ENCODE measurements at places on chromosomes 5 and 9.

DNA sequence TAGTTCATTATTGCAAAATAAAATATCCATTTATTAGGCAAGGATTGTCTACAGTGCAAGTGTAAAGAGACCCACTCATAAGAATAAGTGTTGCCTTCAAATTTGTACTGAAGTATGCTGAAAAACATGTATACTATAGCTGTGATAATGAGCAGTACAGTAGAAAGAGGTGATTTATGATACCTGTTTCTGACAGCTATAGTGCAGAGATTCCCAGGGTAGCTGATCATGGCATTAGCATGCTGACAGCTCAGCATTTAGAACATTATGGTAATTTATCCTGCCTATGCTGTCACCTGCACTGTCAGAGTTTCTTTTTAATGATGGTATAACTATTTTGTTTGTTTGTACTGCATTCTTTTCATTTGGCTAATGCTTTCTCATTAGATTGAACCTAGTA, 177.6 kb upstream of the TLX3 start:
- DNase-seq = no peak

DNA sequence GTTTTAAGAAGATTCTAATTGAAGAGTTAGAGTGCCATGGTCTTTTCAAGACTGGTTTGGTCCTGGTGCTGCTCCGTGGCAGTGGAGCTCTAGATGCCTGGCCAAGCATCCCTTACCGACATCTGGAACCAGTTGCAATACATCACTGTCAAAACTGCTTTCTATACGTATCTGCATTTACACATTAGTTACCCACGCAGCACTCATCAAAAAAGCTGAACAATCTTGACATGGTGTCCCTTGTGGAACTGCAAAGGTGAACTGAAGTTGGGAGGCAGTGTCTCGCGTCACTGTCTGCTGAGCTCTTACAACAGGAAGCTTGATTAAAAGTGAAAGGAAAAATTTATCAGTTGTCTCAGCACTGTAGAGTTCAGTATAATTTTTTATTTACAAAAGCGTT, 82.6 kb downstream of the PBX3 start:
- DNase-seq = peak; percentile 5

DNA sequence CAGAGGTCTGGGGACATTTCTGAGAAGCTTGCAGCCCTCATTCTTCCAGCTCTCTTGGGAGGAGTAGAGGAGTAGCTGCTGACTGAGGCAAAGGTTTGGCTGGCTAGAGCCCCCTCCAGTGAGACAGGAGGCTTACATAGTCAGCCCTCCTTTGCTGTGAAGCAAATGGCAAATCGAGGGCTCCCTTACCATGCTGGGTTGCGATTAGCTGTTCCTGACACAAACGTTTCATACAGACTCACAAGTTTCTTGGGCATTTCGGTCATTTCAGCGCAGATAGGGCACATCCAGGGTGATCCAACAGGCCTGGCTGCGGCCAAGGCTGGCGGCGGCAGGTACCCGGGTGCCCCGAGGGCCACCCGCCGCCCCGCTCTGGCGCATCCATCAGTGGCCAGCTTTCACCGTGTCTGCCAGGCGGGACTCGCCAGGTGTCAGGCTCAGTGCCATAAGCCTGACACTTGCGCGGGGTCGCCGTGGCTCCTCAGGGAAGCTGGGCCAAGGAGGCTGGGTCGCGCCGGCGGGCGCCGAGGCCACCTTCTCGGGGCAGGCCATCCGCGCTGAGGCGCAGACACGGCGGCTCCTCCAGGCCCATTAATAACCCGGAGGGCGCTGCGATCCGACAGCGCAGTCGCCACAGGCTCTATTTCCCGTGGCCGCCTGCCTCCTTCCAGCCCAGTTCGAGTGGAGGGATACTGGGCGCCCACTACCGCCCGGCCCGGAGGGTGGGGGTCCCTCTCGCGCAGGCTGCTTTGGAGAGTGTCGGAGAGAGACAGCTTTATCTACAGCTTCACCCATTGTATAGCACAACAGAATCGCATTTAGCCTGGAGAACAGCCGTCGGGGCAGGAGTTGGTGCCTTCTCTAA, 9.1 kb downstream of the PRDM6 start:
- no peak for DNase-seq

- DNase-seq = no peak
Observed at GRCh38 chr9:27433631-27434325, 90.3 kb upstream of the IFNK start.

- DNase-seq = peak; percentile 30
Observed at GRCh38 chr5:179858241-179858585, 404 bp downstream of the MRNIP start.

DNA sequence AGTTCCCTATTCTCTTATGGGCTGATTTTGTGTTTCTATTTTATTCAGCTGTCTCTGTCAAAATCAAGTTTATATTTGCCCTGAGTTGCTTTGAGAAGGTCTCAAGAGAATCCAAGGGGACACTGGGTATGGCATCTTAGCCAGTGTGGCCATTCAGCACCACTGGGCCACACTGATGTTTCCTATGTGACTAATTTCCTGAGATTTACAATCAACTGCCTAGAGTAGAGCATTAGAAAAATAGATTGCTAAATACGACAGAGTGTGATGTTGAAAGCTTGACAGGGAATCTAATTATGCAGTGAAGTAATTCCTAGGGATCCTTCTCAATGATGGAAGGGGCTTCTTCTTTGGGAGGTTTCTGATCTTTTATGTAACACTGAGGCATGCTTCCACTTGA, 141.7 kb downstream of the SV2C start:
- no peak for DNase-seq

- no peak for DNase-seq
Observed at GRCh38 chr5:35370871-35371270, 140.6 kb upstream of the PRLR start.

- no peak for DNase-seq
Observed at GRCh38 chr5:75525344-75525743, 13.7 kb downstream of the POLK start.

DNA sequence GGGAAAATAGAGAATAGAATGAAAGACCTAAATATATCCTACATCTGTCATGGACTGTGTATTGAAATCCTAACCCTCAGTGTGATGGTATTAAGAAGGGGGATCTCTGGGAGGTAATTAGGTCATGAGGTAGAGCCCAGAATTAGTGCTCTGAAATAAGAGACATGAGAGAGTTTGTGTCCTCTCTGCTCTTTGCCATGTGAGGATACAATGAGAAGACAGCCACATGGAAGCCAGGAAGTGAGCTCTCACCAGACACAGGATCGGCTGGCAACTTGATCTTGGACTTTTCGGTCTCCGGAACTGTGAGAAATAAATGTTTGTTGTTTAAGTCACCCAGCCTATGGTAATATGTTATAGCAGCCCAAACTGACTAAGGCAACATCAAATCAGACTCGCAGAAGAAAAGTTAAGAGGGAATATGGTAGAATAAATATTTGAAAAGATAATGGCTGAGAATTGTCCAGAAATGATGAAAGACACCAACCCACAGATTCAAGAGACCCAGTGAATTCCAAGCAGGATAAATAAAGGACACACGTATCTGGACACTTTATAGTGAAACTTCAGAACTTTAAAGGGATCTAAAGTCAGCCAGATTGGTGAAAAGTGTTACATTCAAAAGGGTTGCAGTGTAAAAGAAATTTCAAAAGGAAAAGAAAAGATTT, 12.7 kb upstream of the SLC36A1 start:
- DNase-seq = no peak

GRCh38 chr5:133372293-133372937, 239.9 kb downstream of the FSTL4 start:
- no peak for DNase-seq

DNA sequence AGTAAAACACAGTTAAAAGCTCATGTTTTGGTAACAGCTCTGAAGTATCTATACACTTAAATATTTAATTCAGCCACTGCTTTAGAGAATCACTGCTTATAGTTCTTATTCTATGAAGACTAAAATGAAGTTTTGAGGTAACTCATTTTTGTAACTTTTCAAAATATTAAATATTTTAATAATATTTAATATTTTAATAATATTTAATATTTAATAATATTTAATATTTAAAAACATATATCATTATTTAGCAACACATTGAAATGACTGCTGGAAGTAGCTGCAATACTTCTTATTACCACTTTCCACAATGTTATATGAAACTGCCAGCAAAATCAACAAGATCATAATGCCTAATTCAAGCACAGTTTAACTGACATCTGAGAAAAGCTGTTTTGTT, 18.7 kb upstream of the GCNT4 start:
- DNase-seq = no peak

DNA sequence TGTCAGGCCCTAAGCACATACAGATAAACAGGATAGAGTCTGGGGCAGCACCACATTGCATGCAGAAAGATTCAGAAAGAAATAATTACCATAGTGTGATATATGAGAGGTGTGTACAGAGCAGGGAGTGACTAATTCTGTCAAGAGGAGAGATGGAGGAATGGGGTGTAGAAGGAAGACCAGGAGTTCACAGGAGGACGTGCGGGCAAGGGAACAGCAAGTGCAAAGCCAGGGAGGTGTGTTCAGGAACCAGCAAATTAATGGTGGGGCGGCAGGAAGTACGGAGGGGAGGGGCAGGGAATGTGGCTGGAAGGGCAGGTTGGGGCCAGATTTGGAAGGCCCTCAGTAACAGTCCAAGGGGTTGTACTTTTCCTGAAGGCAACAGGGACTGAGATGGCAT, 17.4 kb downstream of the EGR1 start:
- no peak for DNase-seq

DNA sequence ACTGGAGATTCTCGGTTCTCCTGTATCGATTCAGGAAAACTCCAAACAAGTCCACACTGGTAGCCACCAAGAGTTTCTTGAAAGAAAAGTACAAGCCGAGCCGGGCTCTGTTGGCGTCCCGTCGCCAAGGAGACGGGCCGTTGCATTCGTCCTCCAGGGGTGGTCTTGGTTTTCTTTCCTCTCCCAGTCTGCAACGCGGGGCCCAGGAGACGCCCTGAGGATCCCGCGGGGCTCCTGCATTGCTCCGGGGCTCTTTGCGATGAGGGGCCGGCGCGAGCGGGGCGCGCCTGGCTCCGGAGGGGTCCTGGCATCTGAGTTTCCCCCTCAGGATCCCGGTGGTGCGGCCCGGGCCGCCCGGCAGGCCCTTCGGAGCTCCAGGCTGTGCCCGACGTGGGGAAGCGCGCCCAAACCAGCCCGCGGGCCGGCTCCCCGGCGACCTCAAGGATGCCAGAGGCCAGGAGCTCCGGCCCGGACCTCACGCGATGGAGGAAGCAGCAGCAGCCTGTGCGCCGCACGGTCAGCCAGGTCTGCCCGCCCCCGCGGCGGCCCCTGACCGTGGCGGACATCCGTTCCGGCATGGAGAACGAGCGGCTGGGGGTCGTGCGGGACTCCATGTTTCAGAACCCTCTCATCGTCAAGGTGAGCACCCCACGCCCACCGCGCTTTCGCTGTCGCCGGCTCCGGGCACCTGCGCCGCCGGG, at the start of gene CFAP77:
CFAP77 (plus strand) TSS at position 384 of the 701 bp plus-strand sequence; CDS start at position 445, 61 bp downstream.
- DNase-seq = no peak

- DNase-seq = no peak
Observed at GRCh38 chr5:79727451-79728355, 38.1 kb downstream of the CMYA5 start.

GRCh38 chr5:7541898-7542297, 146.0 kb downstream of the ADCY2 start:
- DNase-seq = no peak

DNA sequence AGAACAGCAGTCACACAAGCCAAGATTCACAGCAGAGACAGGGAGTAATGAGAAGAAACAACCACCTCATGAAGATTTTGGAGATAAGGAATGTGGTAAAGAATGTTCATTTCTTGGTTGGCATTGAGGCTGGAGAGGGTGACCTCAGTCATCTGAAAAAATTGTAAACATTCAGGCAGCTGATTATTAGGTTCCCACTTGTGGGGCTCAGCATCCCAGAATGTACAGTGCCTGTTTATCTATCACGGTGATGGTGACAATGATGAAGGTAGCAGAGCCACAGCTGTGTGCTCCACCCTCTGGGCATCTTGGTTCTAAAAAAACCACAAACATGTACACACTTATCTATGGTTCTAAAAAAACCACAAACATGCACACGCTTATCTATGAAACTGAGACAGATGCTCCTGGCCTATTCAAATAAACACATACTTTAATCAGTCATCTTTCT, 143.9 kb upstream of the MOCS2 start:
- DNase-seq = no peak

- no peak for DNase-seq
Observed at GRCh38 chr9:69740872-69741505, 18.8 kb downstream of the PTAR1 start.

- no peak for DNase-seq
Observed at GRCh38 chr5:150618163-150618562, 22.3 kb upstream of the SYNPO start.

Data from activated T-helper 1 cell treated with anti-CD3 and anti-CD28 coated beads, Interleukin-2, amount 50 U/mL, for 16 hours (primary cell).